ENCODE measurements at places on chromosomes 11 and 22. TPM values are rescaled to one million over a fixed set of nuclear protein-coding genes. Genes with fewer than 3 reads are reported as not detected.

MUC6 gene
- total RNA-seq: not detected

GVQW3 gene
- 4.7 TPM for total RNA-seq

NARS2 gene
- total RNA-seq: 13.2 TPM

C22orf39 gene
- 21.9 TPM for total RNA-seq

TESMIN gene
- total RNA-seq: 16.7 TPM

PHOX2A gene
- 2.6 TPM for total RNA-seq

KRTAP5-8 gene
- 1.1 TPM for total RNA-seq

APOL5 gene
- not detected for total RNA-seq

C11orf16 gene
- not detected for total RNA-seq

GPR83 gene
- total RNA-seq: not detected

CHRNA10 gene
- 1.4 TPM for total RNA-seq

NCAM1 gene
- 9.3 TPM for total RNA-seq

NR1H3 gene
- 73.5 TPM for total RNA-seq

CCDC87 gene
- 0.32 TPM for total RNA-seq

GUCY1A2 gene
- 4.0 TPM for total RNA-seq

TSPAN18 gene
- 3.6 TPM for total RNA-seq

CST6 gene
- total RNA-seq: not detected

SHISA8 gene
- total RNA-seq: not detected

ANO3 gene
- total RNA-seq: 1.3 TPM

L3MBTL2 gene
- total RNA-seq: 17.7 TPM

KDM4D gene
- total RNA-seq: 0.32 TPM

MUC5B gene
- 133 TPM for total RNA-seq

ART1 gene
- total RNA-seq: not detected

CEP126 gene
- 3.7 TPM for total RNA-seq

DCHS1 gene
- 3.5 TPM for total RNA-seq

MAFF gene
- total RNA-seq: 25.6 TPM

OR51B2 gene
- total RNA-seq: not detected

LSP1 gene
- 32.2 TPM for total RNA-seq

NLRP6 gene
- total RNA-seq: 0.72 TPM

PLAAT5 gene
- 1.3 TPM for total RNA-seq

GRK3 gene
- 16.1 TPM for total RNA-seq

FGF19 gene
- total RNA-seq: not detected

SPTBN2 gene
- total RNA-seq: 6.3 TPM

OR51I1 gene
- total RNA-seq: not detected

ZBTB16 gene
- total RNA-seq: 4.9 TPM

CTR9 gene
- total RNA-seq: 27.1 TPM

OR51F1 gene
- total RNA-seq: not detected

DTX4 gene
- total RNA-seq: 95.7 TPM

DUSP8 gene
- total RNA-seq: 28.2 TPM

SLC16A8 gene
- total RNA-seq: not detected

OR51S1 gene
- total RNA-seq: not detected

PTGDR2 gene
- total RNA-seq: 2.6 TPM

TIGD3 gene
- not detected for total RNA-seq

FREY1 gene
- 1.5 TPM for total RNA-seq

Data from mucosa of descending colon (tissue), 3 donors.